Retina (tissue), 1 donor: ENCODE measurements at places on chromosomes 5 and 9.

DNA sequence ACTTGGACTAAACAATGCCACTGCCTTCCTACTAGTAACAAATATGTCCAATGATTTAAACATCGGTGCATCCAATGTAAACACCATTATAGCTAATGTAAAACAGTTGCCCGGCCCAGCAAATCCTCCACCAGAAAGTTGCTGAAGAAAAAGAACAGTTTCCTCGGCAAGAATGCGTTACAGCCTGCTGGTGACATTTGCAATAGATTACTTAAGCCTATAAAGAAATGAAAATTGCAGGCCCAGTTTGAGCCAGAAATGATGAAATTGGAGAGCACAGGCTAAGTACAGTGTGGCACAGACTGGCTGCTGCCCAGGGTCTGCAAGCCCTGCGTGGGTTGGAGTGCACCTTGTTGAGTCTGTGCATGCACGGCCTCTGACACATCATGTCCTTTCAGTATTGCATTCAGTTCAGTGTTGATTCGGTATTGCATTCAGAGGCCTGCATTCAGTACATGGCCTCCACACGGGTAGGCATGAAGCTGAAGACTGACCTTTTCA lies 406.0 kb upstream of the KLF4 start:
- DNase-seq: no peak

DNA sequence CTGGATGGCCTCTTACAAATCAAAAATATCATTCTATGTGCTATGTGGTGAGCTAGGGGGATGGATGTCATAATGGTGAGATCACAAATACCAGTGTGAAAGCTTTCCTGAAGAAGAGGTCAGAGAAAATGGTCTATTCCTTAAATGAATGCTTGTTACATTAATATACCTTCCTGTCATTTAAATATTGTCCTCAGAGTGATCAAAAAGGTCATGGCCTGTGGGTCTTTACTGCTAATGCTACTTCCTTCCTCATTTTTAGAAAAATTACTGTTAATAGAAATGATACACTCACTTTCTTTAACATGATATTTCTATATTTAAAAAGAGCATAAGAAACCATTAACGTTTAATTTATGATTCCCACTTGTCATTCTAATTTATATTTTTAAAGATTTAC lies 9.7 kb downstream of the OMD start:
- no peak for DNase-seq

GRCh38 chr5:151745071-151745705 lies 13.2 kb downstream of the ATOX1 start:
- no peak for DNase-seq

DNA sequence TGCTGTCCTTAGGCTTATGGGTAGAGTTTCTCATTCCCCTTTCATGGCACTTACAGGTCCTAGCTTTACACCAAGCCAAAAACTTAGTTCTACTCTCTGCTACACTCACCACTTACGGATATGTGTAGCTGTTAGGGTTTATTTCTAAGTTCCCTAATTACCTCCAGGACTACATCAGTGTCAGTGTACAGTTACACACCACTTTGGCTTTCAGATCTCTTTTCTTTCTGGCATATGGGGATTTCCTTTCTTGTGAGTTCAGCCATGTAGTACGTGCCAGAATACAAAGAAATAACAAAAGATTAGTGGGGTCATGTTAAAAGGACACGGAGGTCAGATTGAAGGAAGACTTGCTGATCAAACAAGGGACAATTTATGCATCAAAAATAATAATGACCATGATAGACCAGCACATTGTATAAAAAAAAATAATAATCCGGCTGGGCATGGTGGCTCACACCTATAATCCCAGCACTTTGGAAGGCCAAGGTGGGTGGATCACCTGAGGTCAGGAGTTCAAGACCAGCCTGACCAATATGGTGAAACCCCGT lies 41.8 kb downstream of the LYRM7 start:
- DNase-seq: no peak

DNA sequence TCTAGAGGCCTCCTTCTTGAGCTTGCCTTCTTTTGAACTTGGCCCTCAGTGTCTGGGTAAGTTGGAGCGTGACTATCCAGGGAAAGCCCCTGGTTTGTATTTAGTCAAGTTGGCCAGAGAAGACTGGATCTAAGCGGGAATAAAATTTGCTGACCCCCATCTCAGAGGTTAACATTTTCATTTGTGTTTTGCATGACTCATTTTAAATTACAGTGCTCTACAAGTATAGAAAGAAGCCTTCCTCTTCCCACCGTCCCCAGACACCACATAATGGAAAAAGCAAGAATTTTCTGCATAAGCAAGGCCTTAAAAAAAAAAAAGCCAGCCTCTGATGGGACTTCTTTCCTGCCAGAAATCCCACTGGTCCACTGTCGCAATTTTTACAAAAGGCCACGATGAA lies 27.2 kb downstream of the PIK3R1 start:
- no peak for DNase-seq

DNA sequence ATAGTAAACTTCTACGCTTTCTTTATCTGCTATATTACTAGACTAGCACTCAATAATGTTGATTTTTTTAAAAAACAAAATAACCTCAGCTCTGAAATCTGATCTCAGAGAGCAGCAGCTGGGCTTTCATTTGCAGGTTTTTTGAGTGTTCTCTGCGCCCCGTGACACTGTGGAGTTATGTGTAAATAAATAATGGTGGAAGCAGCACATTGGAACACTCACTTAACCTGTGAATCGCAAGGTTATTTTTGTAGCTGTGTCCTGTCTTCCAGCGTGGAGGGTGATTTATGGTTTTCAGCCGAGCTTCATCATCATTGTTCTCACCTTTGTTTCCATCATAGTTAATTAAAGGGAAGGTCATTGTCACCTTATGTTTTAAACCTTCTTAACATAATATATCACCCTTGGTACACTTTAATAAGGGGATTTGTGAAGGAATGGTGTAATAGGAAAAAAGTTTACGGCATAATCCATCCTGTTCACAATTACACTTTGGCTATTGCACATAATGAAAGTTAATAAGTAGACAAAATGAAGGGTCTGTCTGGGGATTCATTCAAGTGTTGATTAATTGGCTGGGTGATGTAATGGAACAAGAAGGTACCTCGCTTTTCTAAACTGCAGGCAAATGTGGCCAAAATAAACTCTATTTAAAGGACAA lies 493.3 kb upstream of the ADAMTS16 start:
- no peak for DNase-seq
